ENCODE measurements at places on chromosomes 7 and 10.

- DNase-seq = peak; percentile 46
Measured at GRCh38 chr7:113698556-113699220, 220.1 kb downstream of the PPP1R3A start.

GRCh38 chr7:8699875-8700624, 266.6 kb downstream of the NXPH1 start:
- DNase-seq = no peak

DNA sequence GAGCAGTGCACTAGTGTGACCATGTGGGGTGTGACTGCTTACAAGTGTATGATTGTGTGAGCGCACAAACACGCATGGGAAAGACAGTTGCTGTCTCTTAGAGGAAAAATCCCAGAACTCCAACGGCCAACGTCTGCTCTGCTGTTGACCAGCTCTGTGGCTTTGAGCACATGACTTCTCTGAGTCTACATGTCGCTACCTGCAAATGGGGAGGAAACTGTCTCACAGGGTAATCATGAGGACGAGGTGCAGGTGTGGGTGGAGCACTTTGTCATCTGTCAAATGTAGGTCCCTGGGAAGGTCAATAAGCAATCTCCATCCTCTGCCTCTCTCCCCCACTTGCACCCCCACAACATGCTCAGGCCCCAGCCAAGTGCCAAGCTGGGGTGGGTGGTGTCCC, 31.2 kb upstream of the TLX1 start:
- DNase-seq = no peak

- no peak for DNase-seq
Measured at GRCh38 chr10:43392748-43393147, 16.2 kb downstream of the HNRNPF start.

GRCh38 chr7:130062246-130062645, 8.1 kb upstream of the KLHDC10 start:
- DNase-seq = no peak

- DNase-seq = no peak
Measured at GRCh38 chr10:124830445-124830844, 28.8 kb downstream of the ABRAXAS2 start.

DNA sequence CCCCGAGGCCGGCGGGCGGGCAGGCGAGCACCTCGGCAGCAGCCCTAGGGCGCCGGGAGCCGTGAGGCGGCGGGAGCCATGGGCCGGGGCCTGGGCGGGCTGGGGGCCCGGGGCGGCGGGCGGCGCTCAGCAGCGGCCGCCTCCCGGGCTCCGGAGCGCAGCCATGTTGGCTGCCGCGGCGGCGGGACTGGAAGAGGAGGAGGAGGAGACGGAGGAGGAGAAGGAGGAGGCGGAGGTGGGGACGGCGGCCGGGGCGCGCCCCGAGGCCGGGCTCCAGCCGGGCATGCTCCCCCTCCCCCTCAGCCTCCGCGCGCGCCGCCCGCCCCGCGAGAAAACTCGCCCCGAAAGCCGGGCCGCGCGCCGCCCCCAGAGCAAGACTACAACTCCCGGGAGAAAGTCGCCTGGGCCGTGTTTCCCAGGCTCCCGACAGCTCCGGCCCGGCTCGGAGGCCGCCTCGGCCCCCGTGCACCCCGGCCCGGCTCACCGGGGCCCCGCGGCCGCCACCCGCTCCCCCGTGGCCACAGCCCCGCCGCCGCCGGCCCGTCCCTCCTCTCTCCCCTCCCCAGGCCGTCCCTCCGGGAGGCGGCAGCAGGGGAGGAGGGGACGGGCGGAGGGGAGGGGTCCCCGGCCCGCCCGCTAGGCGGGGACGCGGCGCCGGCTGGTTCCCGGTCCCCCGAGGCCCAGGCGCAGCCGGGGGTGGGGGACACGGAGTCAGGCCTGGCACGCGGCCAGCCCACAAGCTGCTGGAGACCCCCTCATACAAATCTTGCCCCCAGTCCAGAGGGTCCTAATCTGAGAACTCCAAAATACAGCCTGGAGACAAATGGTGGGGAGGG, at the start of gene DLG5:
TSS of gene DLG5 (minus strand) at position 190 of the 836 bp plus-strand sequence. CDS start 235 bp downstream, outside the sequence.
- peak; percentile 13 for DNase-seq

GRCh38 chr7:107078517-107078966, 34.0 kb downstream of the PRKAR2B start:
- peak; percentile 8 for DNase-seq

DNA sequence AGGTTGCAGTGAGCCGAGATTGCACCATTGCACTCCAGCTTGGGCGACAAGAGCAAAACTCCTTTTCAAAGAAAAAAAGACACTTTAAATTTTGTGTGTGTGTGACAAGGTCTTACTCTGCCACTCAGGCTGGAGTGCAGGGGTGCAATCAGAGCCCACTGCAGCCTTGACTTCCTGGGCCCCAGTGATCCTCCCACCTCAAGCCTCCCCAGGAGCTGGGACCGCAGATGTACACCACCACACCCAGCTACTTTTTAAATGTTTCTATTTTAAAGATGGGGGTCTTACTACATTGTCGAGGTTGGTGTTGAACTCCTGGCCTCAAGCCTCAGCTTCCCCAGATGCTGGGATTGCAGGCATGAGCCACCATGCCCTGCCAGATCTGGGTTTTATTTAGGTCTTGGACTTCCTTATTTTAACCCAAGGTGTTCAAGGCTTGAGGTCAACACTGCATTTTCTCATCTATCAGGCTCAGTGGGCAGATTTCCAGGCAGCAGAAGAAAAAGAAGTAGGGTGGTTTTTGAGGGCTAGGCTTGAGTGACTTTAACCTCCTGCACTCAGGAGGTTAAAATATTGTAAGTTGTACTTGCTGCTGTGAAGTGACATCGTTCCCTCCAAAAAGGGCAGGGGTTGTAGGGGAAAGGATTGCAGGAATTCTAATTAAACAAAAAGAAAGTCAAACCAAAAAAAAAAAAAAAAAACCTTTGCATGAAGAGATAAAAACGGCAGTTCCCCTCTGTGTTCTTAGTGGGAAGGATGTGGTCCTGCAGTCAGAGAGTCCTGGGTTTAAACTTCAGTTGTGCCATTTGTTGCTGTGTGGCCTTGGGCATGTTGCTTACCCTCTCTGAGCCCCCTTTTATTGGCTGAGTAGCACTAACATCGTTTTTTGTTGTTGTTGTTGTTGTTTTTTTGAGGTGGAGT, 71.5 kb downstream of the CARD11 start:
- DNase-seq = no peak

DNA sequence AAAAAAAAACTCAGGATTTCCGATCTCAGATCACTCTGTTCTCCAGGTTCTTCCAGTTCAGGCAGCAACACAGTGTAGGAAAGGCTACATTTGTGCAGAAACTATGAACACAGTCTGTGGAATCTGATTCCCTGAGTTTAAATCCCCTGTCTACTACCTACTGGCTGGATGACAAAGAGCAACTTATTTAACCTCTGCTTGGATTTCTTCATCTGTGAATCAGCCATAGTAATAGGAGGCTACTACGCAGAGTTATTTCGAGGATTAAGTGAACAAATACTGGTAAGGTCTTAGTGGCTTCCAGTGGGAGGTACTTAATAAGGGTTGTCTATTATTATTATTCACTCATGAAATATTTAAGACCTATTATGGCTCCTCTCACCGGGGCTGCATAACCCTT, 44.3 kb upstream of the PDCD4 start:
- no peak for DNase-seq

GRCh38 chr7:69122953-69123352, 475.3 kb upstream of the AUTS2 start:
- DNase-seq = peak; percentile 7

DNA sequence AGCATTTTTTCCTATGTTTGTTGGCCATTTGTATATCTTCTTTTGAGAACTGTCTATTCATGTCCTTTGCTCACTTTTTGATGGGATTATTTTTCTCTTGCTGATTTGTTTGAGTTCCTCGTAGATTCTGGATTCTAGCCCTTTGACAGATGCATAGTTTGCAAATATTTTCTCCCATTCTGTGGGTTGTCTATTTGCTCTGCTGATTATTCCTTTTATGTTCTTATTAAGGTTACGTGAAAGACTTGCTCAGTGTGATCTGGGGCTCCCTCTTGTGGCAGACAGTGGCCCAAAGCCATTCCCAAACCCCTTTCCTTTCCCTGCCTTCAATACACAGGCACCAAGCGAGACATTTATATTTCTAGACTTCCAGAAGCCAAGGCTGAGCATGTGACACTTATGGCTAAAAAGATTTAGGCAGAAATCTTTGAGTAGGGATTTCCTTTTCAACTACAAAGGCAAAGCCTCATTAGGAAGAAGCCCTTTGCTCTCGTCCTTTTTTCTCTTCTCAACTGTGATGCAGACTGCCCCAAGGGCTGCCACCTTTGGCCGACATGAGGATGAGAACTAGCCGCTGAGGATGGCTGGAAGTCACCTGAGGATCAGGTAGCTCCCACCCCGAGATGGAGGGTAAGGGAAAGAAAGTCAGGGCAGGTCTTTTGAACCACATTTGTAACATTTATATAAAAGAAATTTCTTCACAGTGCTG, 23.6 kb downstream of the ST8SIA6 start:
- DNase-seq = peak; percentile 65

DNA sequence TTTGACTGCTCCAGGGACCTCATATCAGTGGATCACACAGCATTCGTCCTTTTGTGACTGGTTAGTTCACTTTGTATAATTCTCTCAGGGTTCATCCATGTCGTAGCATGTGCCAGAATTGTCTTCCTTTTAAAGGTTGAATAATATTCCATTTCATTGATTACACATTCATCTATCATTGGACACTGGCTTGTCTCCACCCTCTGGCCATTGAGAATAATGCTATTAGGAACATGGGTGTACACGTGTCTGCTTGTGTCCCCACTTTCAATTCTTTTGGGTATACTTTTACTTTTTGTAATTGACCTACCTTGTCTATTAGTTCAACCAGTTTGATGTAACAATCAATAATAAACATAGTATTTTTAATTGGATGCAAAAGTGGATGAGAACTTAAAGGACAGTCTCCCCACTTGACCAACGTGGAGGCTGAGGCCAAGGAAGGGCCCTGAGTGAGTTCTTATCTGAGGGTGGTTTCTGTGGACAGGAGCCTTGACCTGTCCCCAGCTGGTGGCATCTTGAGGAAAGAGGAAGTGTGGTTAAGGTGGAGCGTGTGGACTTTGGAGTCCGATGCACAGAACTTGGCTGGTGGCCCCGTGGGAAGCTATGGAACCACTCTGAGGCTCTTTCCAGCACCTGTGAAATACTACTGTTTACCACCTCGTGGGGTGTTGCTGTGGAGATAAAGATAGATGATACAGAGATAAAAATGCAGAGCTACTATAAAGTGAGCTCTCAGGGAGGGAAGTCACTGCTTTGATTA, 16.6 kb downstream of the WDFY4 start:
- no peak for DNase-seq

GRCh38 chr10:26903431-26904217, 42.9 kb upstream of the ABI1 start:
- no peak for DNase-seq

DNA sequence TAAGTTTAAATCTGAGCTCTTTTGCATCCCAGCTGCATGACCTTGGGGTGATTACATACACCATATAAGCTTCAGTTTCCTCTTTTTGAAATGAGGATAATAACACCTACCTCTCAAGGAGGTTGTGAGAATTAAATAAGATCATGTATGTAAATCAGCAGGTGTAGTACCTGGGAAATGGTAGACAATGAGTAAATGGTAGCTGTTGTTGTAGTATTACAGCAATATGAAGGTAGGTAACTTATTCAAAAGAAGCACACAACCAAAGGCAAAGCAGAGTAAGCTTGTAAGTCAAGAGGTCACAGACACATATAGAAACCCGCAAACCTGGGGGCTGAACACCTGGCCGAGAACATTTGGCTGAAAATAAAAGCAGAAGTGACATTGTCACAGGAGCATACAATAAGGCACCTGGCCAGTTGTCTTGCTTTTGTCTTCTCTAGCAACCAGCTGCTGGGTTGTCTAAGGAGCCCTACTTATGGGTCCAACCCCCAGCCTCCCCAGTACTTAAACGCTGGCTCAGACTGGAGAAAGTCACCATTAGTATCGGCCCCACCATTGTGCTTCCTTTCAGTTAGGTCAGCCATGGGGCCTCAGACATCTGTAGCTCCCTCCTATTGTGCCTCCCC, 203.6 kb upstream of the MKLN1 start:
- no peak for DNase-seq

DNA sequence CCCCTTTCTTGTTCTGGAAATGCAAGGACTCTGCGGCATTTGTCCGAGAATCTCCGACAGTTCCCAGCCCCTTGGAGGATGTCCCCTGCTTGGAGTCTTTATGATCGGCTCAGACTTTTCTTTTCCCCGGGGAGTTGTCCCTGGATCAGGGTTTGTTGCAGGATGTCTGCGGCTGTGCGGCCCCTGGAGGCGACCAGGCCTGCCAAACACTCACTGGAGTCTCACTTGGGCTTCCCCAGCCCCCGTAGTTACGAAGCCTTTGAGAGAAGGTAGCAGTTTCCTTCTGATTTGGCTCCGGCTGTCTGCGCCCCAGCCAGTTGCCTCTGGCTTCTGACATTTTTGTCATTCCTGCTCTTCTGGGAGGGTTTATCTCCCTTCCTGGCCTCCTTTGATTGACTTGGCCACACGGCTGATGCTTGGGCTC, 16.1 kb downstream of the COL26A1 start:
- DNase-seq = no peak

DNA sequence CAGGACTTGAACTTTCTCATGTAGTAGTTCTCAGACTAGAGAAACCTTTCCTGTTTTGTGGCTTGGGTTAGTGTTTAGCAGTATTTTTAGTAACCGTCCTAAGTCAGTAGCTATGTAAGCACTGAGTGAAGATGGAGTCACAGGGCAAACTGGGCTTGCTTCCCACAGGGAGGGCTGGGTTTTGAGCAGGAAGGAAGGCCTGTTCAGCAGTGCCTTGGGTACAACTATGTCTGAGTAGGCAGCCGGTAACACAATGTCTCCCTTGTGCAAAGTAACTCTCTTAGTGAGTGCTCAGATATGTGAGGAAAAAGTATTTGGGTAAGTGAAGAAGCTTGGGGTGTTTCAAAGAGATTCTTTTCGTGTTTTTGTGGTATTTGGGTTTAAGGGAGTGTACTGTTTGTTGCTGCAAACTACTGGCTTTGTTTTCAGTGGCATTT, 96.4 kb downstream of the CCSER2 start:
- no peak for DNase-seq

- no peak for DNase-seq
Measured at GRCh38 chr7:45155357-45155900, 2.2 kb upstream of the RAMP3 start.

DNA sequence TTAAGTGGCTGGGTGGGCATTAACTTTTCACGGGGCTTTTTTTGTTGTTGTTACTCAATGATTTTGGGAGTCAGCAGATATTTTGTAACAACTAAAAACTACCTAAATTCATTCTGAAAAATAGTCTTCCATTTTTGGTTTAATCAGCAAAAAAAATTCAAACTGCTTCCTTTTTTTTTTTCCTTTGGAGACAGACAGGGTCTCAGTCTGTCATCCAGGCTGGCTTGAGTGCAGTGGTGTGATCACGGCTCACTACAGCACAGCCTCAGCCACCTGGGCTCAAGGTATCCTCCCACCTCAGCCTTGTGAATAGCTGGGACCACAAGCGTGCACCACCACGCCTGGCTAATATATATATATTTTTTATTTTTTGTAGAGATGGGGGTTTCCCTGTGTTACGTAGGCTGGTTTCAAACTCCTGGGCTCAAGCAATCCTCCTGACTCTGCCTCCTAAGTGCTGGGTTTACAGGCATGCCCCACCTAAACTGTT, 36.5 kb downstream of the SKIDA1 start:
- no peak for DNase-seq
